ENCODE measurements at places on chromosomes 7 and 10.

- no peak for ATAC-seq
These were observed 21.0 kb upstream of the HILPDA start for GRCh38 chr7:128434413-128435326.

- ATAC-seq = no peak
These were observed 13.3 kb upstream of the CELF2 start for GRCh38 chr10:11004144-11005077.

DNA sequence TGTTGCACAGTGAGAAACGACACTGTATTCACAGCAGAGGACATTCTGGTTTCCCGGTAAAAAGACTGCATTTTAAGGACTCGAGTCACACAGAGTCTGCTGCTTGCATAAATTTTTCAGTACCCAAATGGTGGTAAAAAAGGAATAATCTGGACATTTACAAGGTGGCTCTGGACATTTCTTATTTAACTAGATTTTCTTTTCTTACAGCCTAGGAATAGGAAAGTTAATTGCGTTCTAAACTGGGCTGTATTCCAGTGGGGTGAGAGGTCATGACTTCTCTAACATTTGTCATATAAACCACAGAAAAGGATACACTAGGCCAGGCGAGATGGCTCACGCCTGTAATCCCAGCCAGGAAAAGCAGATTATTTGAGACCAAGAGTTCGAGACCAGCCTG lies 237.5 kb upstream of the KLF6 start:
- ATAC-seq = no peak

GRCh38 chr7:133789974-133790373 lies 337.2 kb upstream of the LRGUK start:
- no peak for ATAC-seq

- peak; percentile 100 for ATAC-seq
These were observed 240.0 kb downstream of the ARHGAP21 start for GRCh38 chr10:24483701-24484100.

All from activated T-helper 17 cell treated with anti-CD3 and anti-CD28 coated beads, Interleukin-2, amount 50 U/mL, for 72 hours (primary cell).